T-cell (primary cell): ENCODE measurements at places on chromosomes 2 and 18.

DNA sequence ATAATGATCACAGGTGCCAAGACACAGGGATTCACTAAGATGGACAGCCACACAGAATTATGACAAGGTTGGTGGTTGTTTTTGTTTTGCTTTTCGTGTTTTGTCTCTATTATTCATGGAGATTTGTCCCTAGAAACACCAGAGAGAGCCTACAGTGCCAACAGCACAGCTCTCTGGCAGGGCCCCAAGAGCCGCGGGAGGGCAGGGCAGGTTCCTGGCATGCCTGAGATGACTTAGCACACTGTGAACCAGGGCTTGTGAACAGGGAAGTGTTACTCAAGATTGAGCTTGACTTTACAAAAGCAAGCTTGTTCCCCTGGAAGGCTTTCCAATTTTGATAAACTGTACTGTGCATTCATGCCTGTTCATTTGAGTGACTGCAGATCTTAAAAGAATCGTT lies 437.4 kb upstream of the SALL3 start:
- DNase-seq = no peak

DNA sequence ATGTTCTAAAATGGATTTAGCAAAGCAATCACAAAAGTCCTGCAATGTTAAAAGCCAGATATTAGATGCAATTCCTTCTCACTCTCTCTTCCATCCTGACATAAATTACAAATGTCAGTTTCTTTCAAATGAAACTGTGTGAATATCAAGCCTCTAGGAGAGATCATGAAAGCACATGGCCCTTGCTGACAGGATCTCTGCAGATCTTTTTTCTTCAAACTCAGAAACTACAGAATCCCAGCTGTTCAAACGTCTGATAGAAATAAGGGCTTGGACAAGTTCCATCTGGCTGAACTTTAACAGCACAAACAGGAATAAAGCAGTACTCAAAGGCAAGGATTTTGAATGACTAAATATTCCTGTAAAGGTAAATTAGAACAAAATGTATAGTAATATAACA lies 47.6 kb downstream of the PDE1A start:
- DNase-seq = no peak

DNA sequence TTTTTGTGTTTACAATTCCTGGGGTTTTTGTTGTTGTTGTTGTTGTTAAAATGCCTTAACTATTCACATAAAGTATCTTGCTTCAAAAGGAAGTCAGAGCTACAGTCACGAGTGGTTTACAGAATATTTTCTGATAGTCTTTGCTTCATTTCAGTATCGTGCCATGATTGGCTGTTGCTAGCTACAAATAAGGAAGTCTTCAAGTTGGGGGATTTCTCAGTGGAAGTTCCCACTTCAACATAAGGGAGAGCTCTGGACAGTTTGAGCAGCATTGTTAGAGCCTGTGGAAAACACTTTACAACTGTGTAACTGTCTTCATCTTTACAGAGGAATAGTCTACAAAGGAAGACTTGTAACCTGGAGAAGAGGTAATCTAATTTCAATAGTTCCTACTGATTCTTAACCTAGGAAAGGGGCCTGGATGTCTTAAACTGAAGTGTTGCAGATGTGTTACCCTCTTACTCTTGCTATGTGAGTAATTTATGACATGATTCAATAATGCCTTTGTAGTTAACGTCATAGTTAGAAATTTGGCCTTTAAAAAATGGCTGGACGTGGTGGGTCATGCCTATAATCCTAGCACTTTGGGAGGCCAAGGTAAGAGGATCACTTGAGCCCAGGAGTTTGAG lies 23.4 kb upstream of the TANK start:
- DNase-seq = no peak

DNA sequence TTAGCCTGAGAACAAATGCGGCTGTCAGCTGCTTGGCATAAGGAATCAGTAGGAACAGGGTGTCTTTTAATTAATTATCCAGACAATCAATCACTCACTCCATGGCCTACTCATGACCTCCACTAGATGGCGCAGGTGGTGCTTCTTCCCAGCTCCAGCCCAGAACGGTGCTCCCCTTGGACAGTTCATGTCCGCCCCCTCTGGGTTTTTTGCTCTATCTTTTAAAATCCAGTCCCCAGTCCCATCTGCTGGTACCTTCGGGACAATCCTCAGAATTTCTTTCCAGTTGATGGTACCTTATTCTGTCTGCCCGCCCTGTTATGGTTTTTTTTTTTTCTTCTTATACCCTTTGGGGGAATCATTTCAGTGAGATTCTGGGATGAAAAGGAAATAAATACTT lies 99.8 kb downstream of the CACNB4 start:
- no peak for DNase-seq

DNA sequence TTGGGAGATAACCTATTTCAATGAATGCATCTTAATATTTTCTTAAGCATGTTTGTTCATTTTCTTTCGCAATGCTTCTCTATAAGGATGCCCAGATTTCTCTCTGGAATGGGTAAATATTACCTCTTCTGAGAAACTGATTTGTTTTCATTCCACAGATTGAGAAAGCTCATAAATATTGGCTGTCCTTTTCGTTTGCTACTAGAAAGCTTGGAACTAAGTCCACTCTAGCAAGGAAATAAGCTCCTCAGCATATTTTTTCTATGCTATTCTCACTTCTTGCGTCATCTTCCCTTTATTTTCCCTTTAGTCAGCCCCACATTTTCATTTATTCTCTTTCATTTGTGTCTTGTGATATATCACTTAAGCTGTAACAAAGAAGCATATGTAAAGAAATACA lies 76.3 kb downstream of the ANTXR1 start:
- no peak for DNase-seq

DNA sequence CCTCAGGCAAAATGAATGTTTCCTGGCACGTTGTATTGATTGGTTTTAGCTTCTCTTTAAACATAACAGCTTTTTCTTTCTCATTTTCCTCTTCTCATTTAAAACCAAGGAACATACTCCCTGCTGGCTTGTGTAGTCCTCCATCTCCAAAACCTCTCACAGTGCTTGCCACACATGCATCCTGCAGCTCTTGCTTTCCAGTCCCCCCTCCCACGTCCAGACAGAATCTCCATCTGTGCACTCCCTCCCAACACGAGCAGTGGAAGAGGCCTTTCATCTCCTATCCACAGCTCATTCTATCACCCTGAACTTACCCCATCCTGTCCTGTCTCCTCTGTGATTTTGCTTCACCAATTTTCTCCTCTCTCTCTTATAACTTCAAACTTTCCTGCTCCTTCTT lies 99.6 kb upstream of the THSD7B start:
- no peak for DNase-seq

GRCh38 chr18:33304277-33304676 lies 136.2 kb downstream of the CCDC178 start:
- DNase-seq = no peak

DNA sequence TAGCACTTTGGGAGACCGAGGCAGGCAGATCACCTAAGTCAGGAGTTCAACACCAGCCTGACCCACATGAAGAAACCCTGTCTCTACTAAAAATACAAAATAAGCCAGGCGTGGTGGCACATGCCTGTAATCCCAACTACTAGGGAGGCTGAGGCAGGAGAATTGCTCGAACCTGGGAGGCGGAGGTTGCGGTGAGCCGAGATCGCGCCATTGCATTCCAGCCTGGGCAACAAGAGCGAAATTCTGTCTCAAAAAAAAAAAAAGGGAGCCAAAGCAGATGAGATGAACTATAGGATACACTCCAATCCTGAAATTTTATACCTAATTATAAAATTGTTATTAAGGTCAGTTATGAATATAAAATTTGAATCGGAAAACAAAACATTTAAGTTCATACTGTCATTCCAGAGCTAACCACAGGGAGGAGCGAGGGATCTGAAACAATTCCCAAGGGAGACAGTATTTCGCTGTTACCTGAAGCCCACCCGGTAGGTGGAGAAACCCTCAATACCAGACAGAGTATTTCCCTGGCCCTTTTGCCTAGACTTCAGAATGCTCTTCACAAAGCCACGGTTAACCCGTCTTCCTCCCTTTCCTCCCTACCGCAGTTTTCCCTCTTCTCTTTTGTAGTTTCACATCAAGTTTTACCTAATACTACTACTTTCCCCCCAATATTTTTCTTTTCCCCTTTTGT lies 1.4 kb downstream of the PPM1G start:
- DNase-seq = no peak

GRCh38 chr2:133262893-133263292 lies 305.4 kb downstream of the NCKAP5 start:
- DNase-seq = no peak

DNA sequence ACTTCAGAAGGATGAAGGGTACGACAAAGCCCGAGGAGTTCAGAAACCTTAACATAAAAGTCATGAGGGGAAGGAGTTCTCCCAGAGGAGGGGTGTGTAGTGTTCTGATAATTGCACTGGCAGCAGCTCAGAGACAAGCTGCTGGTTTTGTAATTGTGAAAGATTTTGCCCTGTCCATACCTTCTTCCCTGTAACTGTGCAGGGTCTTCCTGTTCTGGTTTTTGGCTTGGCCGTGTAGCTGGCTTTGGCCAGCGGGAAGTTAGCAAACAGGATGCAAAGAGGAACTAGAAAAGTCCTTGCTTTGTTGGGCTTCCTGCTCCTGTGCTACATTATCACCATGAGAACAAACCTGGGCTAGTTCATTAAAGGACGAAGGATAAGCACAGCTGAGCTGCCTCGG lies 160.8 kb downstream of the LPIN1 start:
- no peak for DNase-seq

- DNase-seq = no peak
Measured at GRCh38 chr2:56009758-56010458, 86.3 kb upstream of the EFEMP1 start.

GRCh38 chr18:37322492-37323035 lies 243.0 kb downstream of the CELF4 start:
- DNase-seq = no peak
